T-helper 17 cell (primary cell): ENCODE measurements at places on chromosomes 16 and 17. TPM values are rescaled to one million over a fixed set of nuclear protein-coding genes. Genes with fewer than 3 reads are reported as not detected.

NXPH3 gene
- total RNA-seq, result not detected

KCNJ18 gene
- total RNA-seq, result not detected

AGRP gene
- not detected for total RNA-seq

EME1 gene
- 0.55 TPM for total RNA-seq

GAS2L2 gene
- total RNA-seq, result not detected

MMP15 gene
- 0.40 TPM for total RNA-seq

UTP4 gene
- 47.2 TPM for total RNA-seq

CHST4 gene
- total RNA-seq, result not detected

PCGF2 gene
- not detected for total RNA-seq

C16orf86 gene
- total RNA-seq, result 2.9 TPM

PRCD gene
- not detected for total RNA-seq

DHRS7B gene
- 6.7 TPM for total RNA-seq

GPR142 gene
- not detected for total RNA-seq

NOS2 gene
- 0.07 TPM for total RNA-seq

CCL4L2 gene
- 0.62 TPM for total RNA-seq

SEC14L5 gene
- total RNA-seq, result 13.9 TPM

TOM1L1 gene
- total RNA-seq, result 0.42 TPM

ANKRD40CL gene
- not detected for total RNA-seq

PGP gene
- 7.8 TPM for total RNA-seq

CEP295NL gene
- 2.0 TPM for total RNA-seq

AARSD1 gene
- 59.9 TPM for total RNA-seq

EMP2 gene
- not detected for total RNA-seq

TEKT5 gene
- not detected for total RNA-seq

ACBD4 gene
- 18.9 TPM for total RNA-seq

AXIN2 gene
- total RNA-seq, result 28.4 TPM

TERB1 gene
- 0.40 TPM for total RNA-seq

KCTD19 gene
- total RNA-seq, result not detected

ABI3 gene
- total RNA-seq, result 6.5 TPM

LRRC45 gene
- total RNA-seq, result 13.5 TPM

KCNH6 gene
- not detected for total RNA-seq

KRT20 gene
- total RNA-seq, result not detected

CES3 gene
- total RNA-seq, result 0.63 TPM

HOXB6 gene
- not detected for total RNA-seq

RPH3AL gene
- total RNA-seq, result 1.3 TPM

CD19 gene
- total RNA-seq, result 4.0 TPM

PABPN1L gene
- not detected for total RNA-seq

RNF135 gene
- total RNA-seq, result 5.9 TPM

FBXW10B gene
- 0.78 TPM for total RNA-seq

CCDC102A gene
- 4.9 TPM for total RNA-seq

HS3ST3A1 gene
- total RNA-seq, result 1.4 TPM

CENPX gene
- total RNA-seq, result 21.1 TPM

EPN3 gene
- not detected for total RNA-seq

ARRB2 gene
- 255 TPM for total RNA-seq

BPTF gene
- total RNA-seq, result 145 TPM

SMIM36 gene
- 0.10 TPM for total RNA-seq

HLF gene
- total RNA-seq, result 22.5 TPM
